ENCODE measurements at places on chromosomes 13 and 19.
A peak's percentile ranks its signal among the peaks of the same experiment; 100 is the strongest.

DNA sequence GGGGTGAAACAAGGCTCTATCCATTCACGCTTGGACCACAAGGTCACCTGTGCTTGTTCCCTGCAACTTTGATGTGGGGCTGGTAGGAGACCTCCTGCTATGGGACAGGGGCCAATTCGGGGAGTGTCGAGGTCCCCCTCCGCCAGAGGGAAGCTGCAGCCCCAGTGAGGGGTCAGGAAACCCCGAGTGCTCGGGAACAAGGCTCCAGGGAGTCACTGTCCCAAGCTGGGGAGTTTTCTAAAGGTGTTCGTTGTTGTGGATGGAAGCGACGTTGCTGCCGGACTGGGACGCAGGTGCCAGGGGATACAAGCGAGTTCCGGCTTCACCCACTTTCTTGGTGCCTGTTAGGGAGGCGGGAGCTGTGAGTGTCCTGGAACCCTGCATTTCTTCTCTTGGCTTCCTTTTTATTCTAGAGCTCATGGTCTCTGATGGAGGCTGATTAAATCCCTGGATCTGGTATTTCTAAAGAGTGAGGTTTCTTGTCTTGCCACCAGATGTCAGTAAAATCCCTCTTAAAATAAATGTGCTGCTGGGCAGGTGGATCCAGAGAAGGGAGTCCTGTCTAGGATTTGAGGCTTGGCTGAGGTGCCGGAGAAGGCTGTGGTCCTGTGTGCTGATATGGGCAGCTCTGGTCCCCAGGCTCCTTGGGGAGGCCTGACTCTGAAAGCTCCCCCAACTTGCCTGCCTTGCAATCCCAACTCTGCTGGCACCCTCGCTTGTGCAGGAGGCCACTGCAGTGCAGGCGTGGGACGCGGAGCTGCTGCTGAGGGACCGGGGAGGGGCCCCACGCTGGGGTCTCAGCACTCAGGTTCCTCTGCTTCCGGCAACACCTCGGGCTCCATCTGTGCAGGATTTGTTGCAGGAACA lies 153.9 kb downstream of the TEX29 start:
- peak; percentile 61 for DNase-seq

DNA sequence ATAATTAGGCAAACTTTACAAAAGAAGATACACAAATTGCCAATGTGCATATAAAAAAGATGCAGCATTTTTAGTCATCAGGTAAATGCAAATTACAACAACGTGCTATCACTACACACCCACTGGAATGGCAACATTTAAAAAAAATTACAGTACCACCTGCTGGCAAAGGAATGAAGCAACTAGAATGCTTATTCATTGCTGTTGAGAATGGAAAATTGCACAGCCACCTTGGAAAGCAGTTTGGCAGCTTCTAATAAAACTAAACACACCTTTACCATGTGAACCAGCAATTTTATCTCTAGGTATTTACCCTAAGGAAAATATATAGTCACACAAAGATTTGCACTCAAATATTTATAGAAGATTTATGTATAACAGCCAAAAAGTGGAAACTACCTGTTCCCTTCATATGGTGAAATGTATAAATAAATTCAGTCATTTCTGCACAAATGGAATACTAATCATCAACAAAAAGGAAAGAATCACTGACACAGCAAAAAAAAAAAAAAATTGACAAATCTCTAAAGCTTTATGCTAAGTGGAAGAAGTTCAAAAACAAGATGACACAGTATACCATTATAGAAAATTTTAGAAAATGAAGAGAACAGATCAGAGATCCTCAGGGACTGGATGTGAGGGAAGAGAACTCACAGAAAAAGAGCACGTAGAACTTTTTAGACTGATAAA lies 30.3 kb downstream of the OXGR1 start:
- no peak for DNase-seq

- no peak for DNase-seq
Observed at GRCh38 chr13:48437371-48437770, 24.5 kb upstream of the LPAR6 start.

DNA sequence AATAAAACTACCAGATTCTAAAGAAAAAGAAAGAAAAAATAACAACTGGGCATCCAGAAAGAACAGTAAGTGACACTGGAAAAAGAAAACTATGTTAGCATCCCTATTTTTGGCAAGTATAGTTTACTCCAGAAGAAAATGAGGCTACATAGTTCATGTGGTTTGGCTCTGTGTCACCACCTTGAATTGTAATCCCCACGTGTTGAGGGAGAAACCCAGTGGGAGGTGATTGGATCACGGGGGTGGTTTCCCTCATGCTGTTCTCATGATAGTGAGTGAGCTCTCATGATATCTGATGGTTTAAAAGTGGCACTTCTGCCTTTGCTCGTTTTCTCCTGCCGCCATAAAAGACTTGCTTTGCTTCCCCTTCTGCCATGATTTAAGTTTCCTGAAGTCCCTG lies 76.9 kb downstream of the ITGBL1 start:
- no peak for DNase-seq

DNA sequence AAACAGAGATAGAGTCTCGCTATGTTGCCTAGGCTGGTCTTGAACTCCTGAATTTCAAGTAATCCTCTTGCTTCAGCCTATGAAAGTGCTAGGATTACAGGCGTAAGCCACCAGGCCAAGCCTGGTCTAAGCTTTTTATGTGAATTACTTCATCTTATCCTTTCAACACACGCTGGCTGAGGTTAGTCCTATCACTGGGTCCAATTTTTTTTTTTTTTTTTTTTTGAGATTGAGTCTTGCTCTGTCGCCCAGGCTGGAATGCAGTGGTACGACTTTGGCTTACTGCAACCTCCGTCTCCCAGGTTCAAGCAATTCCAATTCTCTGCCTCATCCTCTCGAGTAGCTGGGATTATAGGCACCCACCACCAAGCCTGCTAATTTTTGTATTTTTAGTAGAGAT lies 10.4 kb downstream of the MYO1F start:
- DNase-seq = no peak

DNA sequence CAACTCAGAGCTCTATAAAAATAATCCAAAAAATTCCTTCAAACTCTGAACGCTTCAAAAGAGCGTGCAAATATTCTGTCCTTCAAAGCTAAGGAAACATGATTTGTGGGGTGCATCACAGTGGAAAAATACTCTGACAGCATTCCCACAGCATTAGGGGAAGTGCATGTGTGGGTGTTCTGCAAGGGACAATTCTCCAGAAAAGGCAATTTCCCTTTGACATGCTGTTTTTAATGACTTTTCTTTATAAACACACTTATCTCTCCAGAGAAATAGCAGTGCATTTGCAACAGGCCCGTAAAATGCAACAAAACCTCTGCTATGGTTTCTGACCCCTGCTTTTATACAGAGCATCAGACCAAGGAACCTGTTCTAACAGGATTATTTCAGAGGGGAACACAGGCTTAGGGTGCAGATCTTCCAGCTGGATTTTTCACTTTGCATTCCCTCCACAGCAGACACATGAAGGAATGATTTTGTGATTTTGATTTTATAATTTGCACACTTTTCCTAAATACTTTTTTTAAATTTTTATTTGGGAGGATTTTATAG lies 42.6 kb downstream of the KL start:
- DNase-seq = no peak

DNA sequence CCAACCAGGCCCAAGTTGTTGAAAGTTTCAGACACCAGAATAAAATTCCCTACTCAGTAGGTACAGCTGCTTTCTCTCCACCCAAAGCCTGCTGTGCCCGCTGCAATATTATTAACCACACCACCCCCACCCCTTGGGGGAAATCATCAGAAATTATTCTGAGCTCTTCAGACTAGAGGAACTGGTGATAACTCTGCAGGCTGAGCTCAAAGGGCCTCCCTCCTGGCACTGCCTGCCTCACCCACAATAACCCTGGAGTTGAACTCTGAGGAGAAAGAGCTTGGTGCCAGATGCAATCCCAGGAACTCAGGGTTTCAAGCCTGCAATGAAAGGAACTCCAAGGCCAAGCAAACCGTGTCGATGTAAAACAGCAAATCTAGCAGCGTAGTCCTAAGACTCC lies 381.7 kb upstream of the ZNF507 start:
- DNase-seq = no peak

- DNase-seq = peak; percentile 99
Observed at GRCh38 chr19:55461259-55461973, at the start of gene ISOC2. ISOC2 (minus strand) TSS chr19:55461642; CDS start chr19:55456486, 5,156 bp downstream.

- DNase-seq = no peak
Observed at GRCh38 chr13:98353750-98354149, 176.7 kb upstream of the RNF113B start.

DNA sequence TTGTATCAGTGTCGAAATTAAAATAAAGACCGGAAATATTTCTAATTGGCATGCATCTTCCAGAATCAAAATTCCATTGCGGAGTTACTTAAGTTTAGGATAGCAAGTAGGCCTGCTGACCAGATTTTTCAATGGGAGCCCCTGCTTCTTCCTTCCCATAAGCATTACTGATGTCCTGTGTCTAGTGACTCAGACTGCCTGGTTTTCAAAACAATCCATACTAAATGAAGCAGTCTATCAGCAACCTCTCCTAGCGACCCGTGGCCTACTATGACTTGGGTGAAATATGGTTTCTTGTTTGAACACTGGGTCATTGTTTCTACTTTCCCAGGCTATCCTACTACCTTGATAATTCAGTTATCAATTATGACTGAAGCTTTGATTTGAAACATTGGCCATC lies 571.6 kb downstream of the TBC1D4 start:
- no peak for DNase-seq

GRCh38 chr13:110254751-110255553 lies 52.0 kb downstream of the COL4A1 start:
- DNase-seq = no peak

GRCh38 chr13:21463424-21463823 lies 4.3 kb upstream of the ZDHHC20 start:
- DNase-seq = no peak

DNA sequence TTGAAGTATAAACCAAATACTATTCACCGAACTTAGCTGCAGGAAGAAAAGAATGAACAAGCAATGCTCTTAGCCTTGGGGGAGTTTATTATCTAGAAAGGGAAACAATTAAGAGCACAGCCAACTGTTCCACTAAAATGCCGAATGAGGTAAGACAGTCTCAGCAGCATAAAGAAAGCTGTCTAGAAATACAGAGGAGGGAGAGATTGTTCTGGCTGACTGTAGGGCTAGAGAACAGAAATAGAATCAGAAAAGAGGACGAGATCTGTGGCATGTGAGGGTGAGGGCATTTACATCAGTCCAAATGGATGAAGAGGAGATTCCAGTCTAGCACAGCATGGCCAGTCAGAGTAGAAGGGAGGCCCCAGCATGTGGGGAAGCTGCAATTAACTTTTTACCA lies 56.8 kb upstream of the TNFRSF19 start:
- DNase-seq = no peak

- peak; percentile 65 for DNase-seq
Observed at GRCh38 chr13:36673838-36674326, at the start of gene SERTM1. SERTM1 (plus strand) TSS chr13:36674020; CDS start chr13:36695079, 21,059 bp downstream.

DNA sequence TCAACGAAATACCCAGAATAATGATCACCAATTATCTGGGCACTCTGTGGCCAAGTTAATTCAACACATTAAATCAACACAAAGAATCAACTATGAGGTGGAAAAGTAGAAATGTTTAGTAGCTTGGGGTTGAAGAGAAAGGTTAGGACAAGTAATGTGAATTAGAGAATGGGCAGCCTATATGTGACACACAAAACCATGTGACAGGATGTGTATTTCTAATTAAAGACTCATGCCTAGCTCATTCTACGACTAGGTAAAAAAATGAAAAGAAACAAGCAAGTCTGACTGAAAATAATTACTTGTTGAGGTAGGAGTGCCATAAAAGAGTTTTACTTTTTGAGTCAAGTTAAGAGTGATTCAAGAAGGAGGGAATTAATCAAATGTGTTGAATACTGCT lies 2646.0 kb upstream of the PCDH20 start:
- DNase-seq = no peak

- DNase-seq = no peak
Observed at GRCh38 chr13:33153421-33154404, 131.8 kb downstream of the STARD13 start.

DNA sequence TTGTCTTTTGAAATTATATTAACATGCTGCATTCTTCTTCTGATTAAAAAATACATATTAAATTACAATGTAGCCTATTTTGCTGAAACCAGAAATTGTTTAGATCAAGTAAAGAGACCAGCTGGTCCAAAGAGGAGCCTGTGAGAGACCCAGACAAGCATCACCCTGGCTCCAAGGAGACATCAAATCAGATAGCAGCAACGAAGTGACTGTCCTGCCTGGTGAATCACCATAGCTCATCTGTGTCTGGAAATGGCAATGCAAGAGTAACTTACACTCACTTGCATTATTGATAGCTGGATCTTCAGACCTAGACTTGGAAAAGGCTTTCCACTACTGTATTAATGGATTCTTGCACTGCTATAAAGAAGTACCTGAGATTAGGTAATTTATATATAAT lies 169.1 kb downstream of the KCTD12 start:
- no peak for DNase-seq

DNA sequence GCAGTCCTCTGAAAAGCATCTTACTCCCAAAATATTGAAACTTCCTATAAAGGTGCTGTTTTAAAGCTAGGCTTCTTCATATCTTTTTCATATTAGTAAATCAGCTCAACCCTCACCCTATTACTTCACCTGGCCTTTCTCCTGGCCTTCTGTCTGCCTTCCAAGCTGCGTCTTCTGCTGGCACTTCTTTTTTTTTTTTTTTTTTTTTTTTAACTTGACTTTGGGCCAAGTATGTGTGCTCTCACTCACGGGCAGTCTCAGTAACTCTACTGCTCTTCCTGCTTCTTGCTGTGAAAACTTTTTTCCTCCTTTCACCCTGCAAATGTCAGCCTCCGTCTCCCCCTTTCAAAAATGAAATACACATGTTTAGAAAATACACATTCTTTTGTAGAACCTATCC lies 41.2 kb upstream of the KCTD4 start:
- no peak for DNase-seq

- DNase-seq = no peak
Observed at GRCh38 chr19:2600914-2601870, 101.3 kb downstream of the GNG7 start.

DNA sequence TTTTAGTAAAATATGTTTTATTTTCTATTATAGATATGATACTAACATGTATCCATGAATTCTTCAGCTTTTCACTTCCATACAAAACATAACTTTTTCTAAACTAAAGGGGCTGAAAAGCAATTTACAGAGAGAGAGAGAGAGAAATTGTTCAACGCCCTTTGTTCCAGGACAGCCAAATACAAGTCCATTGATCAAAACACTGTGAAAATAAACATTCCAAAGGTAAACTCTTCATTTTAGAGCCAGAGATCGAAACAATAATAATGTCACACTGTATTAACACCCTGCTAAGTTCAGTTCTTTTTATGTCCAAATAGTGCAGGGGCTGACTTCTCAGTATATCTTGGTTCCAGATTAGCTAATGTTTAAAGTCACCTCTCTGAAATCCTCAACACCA lies 516.2 kb upstream of the ATXN8OS start:
- DNase-seq = no peak

GRCh38 chr13:95137096-95137495 lies 164.2 kb downstream of the ABCC4 start:
- no peak for DNase-seq

DNA sequence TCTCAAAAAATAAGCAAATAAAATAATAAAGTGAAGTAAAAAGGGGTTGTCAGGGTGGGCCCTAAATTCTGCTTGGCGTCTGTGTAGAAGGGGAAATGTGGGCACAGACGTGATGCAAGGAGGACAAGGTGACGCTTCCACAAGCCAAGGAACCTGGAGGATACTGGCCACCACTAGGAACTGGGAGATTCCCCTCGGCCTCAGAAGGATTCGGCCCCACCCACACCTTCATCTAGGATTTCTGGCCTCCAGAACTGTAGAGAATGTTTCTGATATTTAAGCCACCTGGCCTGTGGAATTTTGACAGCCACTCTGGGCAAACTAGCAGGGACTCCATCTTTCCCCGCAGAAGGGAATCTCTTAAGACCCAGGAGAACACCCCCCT lies 1.1 kb downstream of the PLEKHJ1 start:
- DNase-seq = no peak

GRCh38 chr19:49889687-49890348 lies 6.9 kb downstream of the IL4I1 start:
- DNase-seq = peak; percentile 32
